Amniotic epithelial cell (primary cell): ENCODE measurements at places on chromosomes 12 and 14.
A peak's percentile ranks its signal among the peaks of the same experiment; 100 is the strongest.

DNA sequence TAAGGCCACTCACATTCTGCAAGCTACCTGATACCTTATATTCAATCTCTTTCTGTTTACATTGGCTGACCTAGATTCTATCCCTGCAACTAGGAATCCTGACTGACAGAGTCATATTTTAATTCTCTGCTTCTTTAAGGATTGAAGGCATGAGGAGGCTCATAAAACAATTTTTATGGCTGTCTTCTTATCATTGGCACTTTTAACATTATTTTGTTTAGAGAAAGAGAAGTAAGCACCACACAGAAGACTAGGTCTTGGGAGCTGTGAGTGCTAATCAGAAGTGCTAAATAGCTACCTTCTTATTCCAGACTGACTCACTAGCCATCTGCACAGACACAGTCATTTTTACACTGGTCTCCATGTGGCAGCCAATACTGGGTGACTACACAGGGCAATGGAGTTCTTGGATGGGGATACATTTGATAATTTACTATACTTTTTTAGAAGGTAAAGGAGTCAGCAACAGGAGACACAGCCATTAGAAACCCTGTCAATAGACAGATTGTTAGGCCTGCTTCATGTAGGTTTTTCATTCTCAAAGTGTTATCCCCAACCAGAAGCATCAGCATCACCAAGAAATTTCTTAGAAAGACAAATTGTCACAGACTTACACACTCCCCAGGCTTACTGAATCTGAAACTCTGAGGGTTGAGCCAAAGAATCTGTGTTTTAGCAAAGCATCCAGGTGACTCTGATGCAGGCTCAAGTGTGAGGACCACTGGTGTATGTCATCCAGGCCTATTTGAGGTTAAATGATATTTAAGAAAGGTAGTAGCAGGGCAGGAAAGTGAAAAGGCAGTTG is 214.1 kb downstream of the DUSP6 start:
- no peak for DNase-seq

DNA sequence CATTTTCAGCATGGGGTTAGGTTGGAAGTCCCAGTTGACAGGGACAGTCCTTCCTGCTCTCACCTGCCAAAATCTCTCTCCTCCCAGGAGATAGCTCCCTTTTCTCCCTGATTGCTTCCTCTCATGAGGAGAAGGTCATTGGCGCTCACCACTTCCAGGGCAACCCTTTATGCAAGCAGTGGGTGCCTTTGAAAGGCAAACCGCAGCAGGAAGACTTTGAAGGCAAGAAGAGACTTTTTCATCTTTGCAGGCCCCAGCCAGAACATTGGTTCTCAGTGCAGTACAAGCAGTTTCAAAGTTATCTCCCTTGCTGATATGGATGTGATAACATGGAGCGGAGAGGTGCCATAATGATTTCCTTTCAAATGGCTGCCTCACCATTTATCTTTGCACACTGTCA is 483.0 kb downstream of the DIO2 start:
- DNase-seq: no peak

- peak; percentile 84 for DNase-seq
Observed at GRCh38 chr12:80567401-80567800, 123.4 kb downstream of the PTPRQ start.

GRCh38 chr12:46367351-46368029 is 5.1 kb downstream of the SLC38A2 start:
- peak; percentile 64 for DNase-seq

- DNase-seq: peak; percentile 19
Observed at GRCh38 chr14:69877492-69877891, 1.7 kb upstream of the SMOC1 start.

DNA sequence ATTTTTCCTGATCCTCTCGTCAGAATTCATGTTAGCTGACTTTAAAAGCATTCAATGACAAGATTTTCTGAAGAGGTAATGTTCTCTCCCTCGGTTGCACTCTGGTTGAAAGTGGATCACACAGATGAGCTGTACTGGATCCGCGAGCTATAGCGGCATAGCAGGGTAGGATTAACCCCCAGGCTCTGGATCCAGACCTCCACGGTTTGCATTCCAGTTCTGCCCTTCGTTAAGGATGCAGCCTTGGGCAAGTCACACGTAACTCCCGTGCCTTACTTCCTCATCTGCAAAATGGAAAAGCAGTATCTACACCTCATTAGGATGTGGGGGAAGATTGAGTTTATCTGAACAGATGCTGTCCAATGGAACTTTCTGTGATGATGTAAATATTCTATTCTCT is 13.8 kb downstream of the CCDC92 start:
- no peak for DNase-seq

DNA sequence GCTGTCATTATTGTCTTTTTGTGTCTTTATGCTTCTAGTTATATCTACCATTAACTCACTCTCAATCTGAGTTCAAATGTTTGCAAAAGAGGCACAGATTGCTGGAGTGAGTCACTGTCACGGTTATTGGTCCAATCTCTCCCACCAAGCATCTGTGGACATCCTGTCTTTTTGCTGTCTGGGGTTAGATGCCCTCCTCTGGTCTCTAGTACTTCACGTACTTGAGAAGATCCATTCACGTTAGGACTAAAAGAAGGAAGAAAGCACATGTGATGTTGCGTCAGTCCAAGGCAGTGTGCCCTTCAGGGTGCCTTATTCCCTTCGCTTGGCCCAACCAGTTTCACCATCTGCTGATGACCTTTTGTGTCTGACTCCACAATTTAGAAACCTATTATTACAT is 72.3 kb upstream of the STXBP6 start:
- peak; percentile 49 for DNase-seq
